ENCODE measurements at places on chromosomes 12 and 14.

DNA sequence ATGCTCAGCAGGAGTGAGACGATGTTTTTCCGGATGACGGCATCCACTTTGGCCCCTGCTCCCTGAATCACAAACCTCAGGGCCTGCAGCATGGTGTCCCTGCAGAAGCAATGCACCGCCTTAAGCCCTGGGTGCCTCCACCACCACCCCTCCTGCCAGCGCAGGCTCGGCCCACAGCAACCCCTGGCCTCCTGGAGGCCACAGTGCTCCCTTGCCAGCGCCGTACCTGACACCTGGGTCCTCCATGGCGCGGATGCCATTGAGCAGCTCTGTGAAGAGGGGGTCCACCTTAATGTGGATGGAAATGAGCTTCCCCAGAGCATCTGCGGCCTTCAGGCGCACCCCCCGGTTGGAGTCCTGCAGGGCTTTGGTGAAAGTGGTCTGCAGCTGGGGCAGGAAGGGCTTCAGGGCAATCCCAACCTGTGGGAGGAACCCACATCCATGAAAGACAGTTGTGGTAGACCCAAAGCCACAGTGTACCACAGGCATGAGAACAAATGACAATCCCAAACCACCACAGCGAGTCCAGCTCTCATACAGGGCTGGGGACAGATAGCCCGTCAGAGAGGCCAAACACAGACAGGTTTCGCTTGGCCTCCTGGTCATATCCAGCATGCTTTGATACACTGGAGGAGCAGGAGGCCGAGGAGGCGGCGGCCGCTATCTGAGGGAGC is 17.9 kb upstream of the RAB35 start:
- no peak for DNase-seq

DNA sequence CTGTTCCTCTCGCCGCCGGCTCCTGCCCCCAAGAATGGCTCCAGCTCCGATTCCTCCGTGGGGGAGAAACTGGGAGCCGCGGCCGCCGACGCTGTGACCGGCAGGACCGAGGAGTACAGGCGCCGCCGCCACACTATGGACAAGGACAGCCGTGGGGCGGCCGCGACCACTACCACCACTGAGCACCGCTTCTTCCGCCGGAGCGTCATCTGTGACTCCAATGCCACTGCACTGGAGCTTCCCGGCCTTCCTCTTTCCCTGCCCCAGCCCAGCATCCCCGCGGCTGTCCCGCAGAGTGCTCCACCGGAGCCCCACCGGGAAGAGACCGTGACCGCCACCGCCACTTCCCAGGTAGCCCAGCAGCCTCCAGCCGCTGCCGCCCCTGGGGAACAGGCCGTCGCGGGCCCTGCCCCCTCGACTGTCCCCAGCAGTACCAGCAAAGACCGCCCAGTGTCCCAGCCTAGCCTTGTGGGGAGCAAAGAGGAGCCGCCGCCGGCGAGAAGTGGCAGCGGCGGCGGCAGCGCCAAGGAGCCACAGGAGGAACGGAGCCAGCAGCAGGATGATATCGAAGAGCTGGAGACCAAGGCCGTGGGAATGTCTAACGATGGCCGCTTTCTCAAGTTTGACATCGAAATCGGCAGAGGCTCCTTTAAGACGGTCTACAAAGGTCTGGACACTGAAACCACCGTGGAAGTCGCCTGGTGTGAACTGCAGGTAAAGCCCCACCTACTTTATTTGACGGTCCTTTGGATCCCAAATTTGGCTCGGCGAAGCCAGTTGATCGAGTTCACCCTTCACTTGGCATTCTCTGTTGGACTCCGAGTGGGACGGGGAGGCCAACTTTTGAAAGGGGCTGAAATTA is 1.5 kb downstream of the WNK1 start:
- peak; percentile 46 for DNase-seq

GRCh38 chr12:114355389-114356088 is 50.4 kb downstream of the TBX5 start:
- no peak for DNase-seq

DNA sequence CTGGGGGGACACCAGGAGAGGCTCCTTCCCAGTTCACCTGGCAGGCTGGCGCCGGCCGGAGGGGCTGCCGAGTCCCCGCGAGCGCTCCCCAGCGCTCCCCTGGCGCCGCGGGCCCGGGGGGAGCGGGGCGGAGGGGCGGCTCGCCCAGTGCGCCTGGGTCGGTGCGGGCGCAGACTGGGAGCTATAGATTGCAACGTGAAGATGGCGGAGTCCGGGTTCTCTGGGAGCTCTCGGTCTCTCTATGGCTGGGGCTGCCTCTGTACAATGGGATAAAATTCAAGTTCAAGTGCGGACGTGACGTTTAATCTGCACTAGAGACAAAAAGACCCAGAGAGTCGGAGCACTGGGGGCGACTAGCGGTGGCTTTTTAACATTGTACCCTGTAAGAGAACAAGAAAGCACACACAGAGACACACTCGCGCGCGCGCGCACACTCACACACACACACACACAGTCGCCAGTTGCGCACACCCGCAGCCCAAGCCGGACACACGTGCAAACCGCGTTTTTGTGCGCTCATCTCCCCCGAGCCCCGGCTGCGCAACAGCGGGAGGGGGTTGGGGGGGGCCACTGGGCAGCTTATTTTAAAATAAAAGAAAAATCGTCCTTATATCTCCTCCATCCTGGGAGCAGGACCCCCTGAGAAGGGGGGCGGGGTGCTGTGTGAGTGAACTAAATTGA is at the start of gene BCL11B:
TSS of gene BCL11B (minus strand) at position 247 of the 681 bp plus-strand sequence. CDS start 979 bp downstream, outside the sequence.
- DNase-seq: peak; percentile 90

- DNase-seq: peak; percentile 37
Measured at GRCh38 chr12:98456576-98457573, 58.5 kb upstream of the TMPO start.

- DNase-seq: no peak
Measured at GRCh38 chr14:88669346-88669745, 106.5 kb downstream of the ZC3H14 start.

DNA sequence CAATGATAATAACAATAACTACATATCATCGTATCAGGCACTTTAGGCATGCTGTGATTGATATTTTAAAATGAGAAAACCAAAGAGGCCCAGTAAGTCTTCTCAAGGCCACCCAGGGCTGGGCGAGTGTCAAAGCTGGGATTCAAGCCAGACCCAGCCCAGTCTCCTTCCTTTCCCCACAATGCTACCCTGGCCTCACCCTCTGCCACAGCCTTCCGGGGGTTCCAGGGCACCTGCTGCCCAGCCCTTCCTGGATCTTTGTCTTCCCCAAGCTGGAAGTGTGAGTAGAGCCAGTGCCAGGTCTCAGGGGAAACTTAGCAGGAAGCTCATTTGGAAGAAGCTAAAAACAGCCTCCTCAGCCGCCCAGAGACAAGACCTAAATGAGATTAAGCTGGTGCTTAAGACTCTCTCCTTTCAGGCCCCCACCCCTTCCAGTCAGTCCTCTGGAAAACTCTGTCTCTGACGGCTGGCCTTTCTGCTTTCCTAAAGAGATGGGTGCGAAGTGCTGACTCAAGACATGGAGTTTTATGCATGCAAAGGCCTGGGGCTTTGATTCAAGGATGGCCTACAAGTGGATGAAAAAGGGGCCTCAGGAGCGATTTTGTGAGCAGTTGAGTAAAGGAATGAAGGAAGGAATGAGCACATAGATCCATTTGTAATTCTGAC is 184.2 kb downstream of the KCNA5 start:
- no peak for DNase-seq

DNA sequence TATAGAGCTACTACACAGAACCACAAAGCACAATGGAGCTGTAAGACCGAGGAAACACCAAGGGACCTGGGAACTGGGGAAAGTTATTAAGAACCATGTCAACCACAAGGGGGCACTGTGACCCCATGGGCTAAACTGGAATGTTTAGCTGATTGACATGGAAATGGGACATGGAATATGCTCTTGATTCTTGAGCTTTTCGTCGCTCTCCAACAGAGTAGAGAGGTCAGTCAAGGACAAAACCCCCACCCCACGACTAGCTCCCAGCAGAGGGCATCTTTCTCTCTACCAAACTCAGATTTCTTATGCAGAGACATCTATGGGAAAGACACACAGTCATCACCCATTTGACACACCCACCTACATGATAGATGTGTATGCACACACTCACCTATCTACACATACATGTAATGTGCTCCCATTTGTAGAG is 10.1 kb downstream of the NDRG2 start:
- DNase-seq: peak; percentile 70

- DNase-seq: peak; percentile 34
Measured at GRCh38 chr14:33950320-33951182, at the start of gene EGLN3. Gene EGLN3, minus strand, starts transcription at chr14:33951074. Its CDS starts 322 bp downstream, at chr14:33950752.

GRCh38 chr14:92969871-92970270 is 46.9 kb downstream of the CHGA start:
- DNase-seq: no peak

DNA sequence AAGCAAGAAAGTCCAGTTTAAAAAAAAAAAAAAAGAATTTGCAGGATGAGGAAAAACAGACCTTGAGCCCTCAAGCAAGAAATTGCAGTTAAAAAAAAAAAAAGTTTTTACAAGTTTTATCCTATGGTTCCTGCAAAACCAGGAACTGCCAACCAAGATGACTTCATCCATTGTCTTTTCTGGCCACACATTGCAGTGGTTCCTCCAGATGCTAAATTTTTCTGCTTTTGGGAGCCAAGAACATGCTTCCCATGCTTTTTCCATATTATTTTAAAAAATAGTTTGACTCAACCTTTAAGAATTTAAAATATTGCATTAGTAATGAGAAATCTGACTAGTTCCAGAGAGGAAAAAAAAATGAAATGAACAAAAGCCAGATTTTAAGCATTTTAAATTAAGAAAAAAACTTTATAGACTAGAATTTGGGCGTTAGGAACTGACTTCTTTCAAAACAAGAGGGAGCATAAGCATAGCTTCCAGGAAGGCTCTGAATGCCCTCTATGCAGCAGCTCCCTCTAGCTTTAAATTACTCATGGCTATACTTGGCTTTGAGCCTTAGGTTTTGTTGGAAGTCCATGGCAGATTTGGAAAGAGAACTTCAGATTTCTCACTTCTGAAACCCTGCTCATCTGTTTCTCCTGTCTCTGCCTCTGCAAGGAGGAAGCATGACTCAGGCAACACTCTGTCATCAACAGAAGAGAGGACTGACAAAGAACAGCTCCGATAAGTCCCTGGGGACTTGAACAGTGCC is 124.5 kb downstream of the GPR65 start:
- peak; percentile 16 for DNase-seq

GRCh38 chr12:45098766-45099165 is 47.9 kb upstream of the DBX2 start:
- DNase-seq: no peak
